ENCODE measurements at places on chromosomes 5 and 9. TPM values are rescaled to one million over a fixed set of nuclear protein-coding genes. Genes with fewer than 3 reads are reported as not detected.

DNA sequence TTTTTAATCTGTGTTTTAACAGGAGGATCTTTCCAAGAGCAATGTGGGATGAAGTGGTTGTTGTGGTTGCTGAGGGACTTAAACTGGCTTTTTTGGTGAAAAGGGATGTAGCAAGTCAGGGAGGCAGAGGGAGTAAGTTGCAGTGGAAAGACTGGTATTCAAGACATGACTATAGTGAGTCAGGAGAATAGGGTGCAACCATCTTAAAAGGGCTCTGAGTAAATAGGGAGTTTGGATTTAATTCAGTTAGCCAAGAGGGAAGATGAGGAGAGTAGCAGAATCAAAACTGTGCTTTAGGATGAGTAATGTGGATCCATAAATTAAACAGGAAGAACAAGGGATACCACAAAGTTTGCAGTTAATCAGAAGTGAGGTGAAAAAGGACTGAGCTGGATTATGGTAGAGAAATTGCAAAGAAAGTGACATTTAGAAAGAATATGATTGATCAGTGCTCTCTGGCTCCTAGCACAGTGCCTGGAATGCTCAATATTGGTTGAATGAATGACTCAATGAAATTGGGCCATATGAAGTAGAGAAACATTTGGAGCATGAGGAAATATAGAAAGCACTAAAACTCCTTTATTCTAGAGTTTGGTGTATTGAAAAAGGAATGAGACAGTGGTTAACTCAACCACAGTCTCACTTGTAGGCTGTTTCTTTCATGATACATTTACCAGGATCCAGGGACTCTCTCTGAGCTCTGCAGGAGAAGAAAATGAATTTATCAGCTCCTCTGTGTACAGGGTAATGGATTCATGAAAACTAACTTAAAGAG, 5.1 kb downstream of the POLR3G start:
- DNase-seq: no peak

DNA sequence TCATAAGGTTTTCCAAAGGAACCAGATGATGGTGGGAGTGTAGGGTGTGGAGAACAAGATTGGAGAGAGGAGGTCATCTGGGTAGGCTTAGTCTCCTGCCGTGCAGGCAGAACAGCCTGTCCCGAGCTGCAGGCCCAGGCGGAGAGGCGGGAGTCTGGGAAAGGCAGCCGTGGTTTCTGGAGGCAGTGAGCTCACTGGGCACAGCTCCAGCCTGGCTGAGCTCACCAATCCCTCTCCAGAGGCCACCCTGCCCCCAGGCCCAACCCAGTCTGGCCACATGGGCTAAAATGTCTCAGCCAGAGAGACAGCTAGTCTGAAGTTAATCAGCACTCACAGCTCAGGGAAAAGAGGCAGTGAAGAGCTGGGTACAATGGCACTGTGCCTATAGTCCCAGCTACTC, 12.3 kb downstream of the P4HA2 start:
- no peak for DNase-seq

DNA sequence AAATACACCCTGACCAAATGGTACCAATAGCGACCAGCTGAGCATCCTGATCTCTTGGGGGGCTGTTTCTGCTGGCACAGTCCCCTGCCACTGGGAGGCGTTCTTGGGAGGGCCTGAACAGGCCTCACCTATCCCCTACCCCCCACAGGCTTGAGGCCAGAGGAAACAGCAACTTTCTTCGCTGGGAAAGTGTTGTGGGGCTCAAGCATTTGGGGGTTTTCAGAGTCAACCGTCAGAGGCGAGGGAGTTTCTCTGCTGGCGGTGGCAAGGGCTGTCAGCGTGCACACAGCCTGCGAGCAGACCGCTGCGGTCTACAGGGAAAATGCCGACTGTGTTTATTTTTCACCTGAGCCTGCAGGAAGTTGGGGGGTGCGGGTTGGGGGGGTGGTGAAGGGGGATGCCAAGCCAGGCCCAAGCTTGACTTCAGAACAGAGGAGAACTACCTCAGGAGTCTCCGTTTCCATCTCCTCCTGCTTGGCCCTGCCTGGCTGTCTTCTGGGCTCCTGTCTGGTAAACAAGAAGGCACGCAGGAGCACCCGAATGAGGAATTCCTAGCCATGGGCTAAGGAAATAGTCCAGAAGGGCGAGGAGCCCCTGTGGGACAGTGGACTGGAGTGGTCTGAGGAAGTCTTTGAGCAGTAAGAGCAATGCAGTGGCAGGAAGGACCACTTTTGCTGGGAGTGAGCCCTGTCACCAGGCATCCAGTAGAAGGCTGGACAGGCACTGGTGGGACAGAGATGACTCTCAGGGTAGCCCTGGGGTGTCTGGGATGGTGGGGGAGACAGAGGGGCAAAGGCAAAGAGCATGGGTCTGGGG, 18.1 kb downstream of the TCF7 start:
- no peak for DNase-seq

Gene FOXD4L6
- total RNA-seq: not detected

Gene PCDHGB5
- total RNA-seq: 0.29 TPM

Gene CYLC2
- not detected for total RNA-seq

DNA sequence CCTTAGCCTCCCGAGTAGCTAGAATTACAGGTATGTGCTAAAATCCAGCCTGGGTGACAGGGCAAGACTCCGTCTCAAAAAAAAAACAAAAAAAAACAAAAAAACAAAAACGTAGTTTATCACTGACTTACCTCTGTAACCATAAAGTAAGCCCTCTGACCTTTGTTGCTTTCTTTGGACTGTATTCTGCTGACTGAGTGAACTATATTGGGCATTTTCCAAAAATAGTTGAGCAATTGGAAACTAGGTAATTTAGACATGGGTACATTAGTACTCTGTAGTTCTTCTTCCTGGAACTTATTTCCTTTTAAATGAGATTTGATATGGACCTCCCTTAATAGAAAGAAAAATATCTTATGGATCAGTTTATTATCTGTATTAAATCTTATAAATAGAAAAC, 66.6 kb downstream of the ANKHD1 start:
- no peak for DNase-seq

DNA sequence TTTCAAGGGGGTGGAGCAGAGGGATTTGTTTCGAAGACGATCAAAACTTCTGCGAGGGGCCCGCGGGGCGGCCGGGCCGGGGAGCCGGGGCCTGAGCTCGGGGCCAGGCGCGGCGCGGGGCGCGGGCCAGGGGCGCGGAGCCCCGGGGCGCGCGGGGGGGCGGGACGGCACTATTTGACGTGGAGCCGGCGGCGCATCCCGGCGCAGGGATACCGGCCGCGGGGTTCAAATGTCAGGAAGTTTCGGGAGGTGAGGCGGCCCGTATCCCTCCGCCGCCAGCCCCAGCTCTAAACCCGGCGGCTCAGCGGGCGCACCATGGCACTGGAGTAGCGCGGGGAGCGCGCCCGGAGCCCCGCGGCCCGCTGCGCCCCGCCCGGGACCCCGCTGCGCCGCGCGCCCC, at the start of gene LMX1B:
Gene LMX1B, plus strand, starts transcription at position 278 of the 400 bp plus-strand sequence. CDS start 522 bp downstream, outside the sequence.
- no peak for DNase-seq

Gene MYOZ3
- total RNA-seq: not detected

Data from K562 (cell line).